ENCODE measurements at places on chromosomes 16 and 17.

- DNase-seq: no peak
Observed at GRCh38 chr17:42886283-42887176, 14.1 kb upstream of the G6PC1 start.

DNA sequence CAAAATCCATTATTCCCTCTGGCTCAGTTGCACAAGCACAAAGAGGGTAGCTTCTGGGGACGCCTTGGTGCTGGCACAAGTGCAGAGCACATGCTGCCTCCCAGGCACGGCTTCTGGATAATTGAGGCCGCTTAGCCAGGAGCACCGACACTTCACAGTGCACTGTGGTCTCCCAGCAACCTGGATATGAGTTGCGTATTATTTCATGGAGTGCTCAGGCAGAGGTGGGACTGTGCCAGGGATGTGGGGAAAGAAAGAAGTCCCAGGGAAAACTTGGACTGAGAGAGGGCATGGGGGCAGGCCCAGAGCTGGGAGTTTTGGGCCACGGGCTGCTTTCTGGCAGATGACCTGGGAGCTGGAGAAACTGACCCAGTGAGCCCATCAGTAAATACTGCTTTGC, 37.5 kb downstream of the MPRIP start:
- DNase-seq: no peak

GRCh38 chr17:82497483-82498405, 21.8 kb upstream of the FOXK2 start:
- peak; percentile 37 for DNase-seq

GRCh38 chr16:88922114-88922825, 54.7 kb downstream of the CBFA2T3 start:
- no peak for DNase-seq

GRCh38 chr17:67475161-67475937, 98.3 kb downstream of the PITPNC1 start:
- DNase-seq: peak; percentile 74

GRCh38 chr16:81615833-81616232, 163.3 kb upstream of the PLCG2 start:
- no peak for DNase-seq

DNA sequence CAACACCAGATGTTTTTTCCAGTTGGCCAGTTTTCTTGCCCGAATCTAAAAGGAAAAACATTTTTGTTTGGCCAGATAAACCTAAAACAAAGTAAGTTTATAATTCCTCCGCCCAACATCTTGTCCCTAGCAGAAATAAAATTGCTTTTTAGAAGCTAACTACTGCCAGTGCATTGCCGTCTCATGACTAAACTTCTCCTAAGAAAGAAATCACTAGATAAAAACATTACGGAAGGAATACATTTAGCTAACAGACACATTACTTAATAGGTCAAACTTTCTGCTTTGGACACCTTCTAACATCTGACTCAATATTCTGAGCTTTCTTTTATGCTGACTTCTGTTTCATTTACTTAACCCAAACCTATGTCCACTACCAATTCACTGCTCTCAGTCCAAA, 36.2 kb downstream of the FBXL20 start:
- DNase-seq: no peak

GRCh38 chr17:30717291-30718098, 107.0 kb downstream of the CRLF3 start:
- no peak for DNase-seq

- no peak for DNase-seq
Observed at GRCh38 chr17:74389937-74390679, 22.8 kb downstream of the GPR142 start.

- DNase-seq: no peak
Observed at GRCh38 chr17:49573510-49574322, 2.0 kb upstream of the NXPH3 start.

GRCh38 chr17:11742886-11743285, 144.6 kb downstream of the DNAH9 start:
- DNase-seq: no peak

DNA sequence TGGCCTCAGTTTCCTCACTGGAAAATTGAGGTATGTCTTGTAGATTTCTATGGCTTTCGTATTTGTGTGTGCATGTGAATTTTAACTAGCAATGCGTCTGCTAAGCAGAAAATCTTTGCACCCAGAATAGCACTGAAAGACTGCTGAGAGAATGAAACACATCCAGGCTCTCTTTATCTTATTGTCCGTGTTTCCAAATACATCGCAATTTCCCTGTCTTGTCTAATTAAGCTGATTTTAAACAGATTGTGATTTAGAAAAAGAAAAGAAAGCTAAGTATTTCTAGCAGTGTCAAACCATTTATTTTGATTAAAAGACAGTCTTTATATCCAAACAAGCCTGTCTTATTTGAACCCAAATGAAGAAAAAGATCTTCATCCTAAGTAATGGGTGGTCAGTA, 168.6 kb downstream of the PMP22 start:
- no peak for DNase-seq

GRCh38 chr17:6670999-6671398, 19.4 kb downstream of the C17orf100 start:
- DNase-seq: no peak

- no peak for DNase-seq
Observed at GRCh38 chr16:2845116-2845515, 12.9 kb downstream of the PRSS22 start.

- DNase-seq: no peak
Observed at GRCh38 chr17:83122834-83123233, 43.4 kb downstream of the METRNL start.

- DNase-seq: no peak
Observed at GRCh38 chr17:57876023-57876865, 26.4 kb upstream of the MRPS23 start.

DNA sequence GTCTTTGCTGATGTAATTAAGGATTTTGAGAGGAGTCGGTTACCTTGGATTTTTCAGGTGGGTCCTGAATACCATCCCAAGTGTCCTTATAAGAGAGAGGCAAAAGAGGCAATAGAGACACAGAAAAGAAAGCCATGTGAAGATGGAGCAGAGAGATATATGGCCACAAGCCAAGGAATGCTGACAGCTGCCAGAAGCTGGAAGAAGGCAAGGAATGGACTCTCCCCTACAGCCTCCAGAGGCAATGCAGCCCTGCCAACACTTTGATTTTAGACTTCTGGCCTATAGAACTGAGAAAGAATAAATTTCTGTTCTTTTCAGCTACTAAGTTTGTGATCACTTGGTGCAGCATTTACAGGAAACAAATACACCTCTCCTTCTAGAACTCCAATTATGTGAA, 8.2 kb upstream of the RNFT1 start:
- DNase-seq: no peak

DNA sequence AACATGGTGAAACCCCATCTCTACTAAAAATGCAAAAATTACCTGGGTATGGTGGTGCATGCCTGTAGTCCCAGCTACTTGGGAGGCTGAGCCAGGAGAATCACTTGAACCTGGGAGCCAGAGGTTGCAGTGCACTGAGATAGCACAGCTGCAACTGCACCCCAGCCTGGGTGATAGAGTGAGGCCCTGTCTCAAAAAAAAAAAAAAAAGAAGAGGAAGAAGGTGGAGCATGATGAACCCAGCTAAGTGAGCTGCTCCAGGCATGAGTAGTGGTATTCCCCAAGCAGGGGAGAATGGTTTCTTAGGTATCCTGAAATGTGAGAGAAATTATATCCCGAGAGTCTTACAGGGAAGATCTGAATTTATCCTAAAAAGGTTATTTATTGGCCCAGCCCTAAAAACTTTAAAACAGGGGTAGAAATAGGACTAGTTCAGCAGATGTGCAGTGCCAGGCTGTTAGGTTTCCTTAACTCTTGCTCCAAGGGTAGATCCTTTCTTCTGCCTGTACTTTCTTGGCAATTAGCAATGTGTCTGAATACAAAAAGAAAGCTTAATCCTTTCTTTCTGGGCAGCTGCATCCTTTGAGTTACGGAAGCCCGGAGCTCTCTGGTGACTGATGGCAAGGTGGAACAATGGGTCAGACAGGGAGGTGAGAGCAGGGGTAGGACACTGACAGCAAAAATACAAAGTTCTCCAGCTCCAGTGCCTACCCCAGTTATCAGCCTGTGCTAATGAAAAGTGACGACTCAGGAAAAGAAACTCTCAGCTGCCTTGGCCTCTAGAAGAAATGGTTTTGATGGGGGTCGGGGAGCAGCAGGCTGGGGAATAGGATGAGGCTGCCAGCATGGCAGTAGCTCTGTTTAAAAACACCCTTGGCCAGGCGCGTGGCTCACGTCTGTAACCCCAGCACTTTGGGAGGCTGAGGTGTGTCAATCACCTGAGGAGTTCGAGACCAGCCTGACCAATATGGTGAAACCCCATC, 36.5 kb upstream of the TOB1 start:
- no peak for DNase-seq

DNA sequence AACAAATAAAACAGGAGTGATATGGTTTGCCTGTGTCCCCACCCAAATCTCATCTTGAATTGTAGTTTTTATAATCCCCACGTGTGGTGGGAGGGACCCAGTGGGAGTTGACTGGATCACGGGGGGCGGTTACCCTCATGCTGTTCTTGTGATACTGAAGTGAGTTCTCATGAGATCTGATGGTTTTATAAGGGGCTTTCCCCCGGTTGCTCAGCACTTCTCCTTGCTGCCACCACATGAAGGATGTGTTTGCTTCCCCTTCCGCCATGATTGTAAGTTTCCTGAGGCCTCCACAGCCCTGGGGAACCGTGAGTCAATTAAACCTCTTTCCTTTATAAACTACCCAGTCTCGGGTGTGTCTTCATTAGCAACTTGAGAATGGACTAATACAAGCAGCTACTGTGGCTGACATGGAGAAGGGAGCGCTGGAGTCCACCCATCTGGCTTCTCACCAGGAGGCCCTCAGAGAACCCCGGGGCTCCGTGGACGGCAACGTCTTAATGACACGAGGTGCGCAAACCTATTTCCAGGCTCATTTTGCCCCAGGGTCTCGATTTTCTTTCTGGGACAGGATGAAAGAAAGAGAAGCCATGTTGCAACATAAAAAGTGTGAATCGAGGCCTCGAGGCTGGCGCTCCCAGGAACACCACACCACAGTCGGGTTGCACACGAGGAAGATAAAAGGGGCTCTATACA, 129.5 kb downstream of the DYNLRB2 start:
- DNase-seq: no peak

- no peak for DNase-seq
Observed at GRCh38 chr17:75864448-75864871, 9.3 kb upstream of the WBP2 start.

DNA sequence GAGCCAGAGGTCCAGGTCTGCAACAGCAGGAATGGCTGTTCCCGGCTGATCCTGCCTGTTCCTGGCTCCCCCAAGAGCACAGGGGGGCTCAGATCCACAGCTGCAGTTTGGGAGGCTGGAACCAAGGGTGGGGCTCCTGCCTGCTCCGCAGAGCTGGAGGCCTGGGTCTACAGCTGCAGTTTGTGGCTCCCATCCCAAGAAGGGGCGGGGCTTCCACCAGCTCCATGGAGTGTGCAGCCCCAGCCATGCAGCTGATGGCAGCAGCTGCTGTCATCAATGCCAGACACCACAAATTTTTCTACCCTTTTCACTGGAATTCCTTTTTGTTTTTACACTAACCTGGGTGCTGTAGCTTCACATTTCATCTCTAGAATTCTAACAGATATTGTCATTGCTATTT, 135.4 kb upstream of the KIF2B start:
- peak; percentile 5 for DNase-seq

DNA sequence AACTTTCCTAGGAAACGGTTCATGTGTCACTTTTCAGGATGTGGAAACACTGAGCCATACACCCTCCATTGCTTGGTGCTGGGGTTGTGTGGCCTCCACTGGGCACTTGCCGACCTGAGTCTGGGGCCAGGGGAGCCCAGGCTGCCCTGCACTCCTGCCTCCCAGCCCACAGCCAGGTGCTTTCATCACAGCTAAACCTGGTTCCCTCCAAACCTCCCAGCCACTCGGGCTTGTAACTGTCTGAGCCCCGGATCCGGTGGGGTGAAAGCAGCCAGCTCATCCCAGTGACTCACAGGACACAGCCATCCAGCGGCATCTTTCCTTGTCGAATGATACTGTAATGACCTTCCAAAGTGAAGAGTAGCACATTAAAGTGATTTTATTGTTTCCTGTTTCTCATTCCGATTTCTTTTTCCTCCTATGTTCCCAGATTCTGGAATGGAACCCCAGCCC, 19.8 kb downstream of the CARHSP1 start:
- no peak for DNase-seq

DNA sequence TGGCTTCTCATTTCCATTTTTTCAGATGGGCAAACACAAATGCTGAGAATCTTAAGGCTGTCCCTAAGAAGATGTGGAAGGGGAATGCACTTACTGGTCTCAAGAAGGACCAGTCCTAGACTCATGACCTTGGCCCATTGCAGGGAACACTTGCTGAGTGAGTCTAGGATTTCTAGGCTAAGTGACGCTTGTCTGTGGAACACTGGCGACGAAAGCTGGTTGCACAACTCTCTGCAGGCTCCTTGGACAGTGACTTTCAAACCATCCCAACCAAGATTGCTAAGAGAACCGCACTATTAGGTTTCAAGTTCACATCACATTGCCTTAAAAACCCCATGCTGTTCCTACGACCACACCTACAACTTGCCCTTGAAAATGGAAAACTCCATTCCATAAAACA, 174.1 kb downstream of the AXIN2 start:
- no peak for DNase-seq

DNA sequence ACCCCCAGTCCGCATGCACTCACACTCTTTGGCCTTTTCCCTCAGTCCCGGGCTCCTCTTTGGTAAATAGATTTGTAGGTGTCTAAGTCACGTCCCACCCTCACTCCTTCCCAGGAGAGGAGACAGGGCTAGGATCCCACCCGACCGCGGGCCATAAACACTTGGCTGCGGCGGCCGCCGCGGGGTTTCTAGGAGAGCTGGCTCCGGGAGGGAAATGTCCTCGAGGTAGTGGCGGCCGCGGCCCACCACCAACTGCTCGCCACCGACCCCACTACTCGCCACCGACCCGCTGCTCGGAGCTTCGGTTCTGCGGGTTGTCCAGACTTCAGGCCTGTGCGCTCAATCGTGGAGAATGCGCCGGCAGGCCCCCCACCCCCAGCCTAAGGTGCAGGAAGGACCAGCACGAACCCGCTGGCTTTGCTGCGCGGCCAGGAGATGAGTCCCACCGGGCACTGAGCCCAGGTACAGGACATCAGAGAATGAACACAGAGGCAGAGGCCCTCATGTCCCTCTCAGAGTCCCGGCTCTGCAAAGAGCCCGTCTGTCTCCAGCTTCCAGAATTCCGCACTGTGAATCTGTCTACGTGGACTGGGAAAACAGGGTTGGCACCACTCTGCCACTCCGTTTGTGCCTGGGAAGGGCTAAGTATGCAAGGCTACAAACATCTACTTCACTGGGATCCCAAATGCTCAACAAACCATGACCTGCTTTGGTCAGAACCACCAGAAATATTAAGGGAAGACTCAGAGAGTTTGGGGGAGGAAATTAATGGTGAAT, 2.5 kb downstream of the PRAC2 start:
- DNase-seq: no peak
